GM12891 (cell line): ENCODE measurements at places on chromosomes 16 and 17.
A peak's percentile ranks its signal among the peaks of the same experiment; 100 is the strongest.

DNA sequence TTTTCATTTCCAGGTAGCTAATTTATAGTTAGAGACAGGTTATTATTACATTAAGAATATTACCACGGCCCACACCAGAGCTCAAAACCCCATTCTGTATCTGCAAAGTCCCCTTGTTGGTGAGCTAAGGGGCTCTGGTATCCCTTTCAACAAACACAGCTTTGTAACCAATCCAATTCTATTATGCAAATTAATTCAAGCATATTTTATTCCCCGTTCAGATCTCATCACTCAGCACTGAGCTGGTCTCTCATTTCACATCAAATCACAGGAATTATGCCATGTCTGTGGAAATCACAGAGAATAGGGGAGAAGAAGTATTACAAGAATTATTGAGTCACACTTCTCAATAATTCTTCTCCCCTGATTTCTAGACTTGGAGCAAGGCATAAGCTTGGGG lies 111.7 kb downstream of the CDH11 start:
- no peak for DNase-seq

GRCh38 chr17:40532520-40533253 lies 31.3 kb upstream of the TNS4 start:
- no peak for DNase-seq

GRCh38 chr16:426115-426905 lies 861 bp downstream of the RAB11FIP3 start:
- DNase-seq = no peak

DNA sequence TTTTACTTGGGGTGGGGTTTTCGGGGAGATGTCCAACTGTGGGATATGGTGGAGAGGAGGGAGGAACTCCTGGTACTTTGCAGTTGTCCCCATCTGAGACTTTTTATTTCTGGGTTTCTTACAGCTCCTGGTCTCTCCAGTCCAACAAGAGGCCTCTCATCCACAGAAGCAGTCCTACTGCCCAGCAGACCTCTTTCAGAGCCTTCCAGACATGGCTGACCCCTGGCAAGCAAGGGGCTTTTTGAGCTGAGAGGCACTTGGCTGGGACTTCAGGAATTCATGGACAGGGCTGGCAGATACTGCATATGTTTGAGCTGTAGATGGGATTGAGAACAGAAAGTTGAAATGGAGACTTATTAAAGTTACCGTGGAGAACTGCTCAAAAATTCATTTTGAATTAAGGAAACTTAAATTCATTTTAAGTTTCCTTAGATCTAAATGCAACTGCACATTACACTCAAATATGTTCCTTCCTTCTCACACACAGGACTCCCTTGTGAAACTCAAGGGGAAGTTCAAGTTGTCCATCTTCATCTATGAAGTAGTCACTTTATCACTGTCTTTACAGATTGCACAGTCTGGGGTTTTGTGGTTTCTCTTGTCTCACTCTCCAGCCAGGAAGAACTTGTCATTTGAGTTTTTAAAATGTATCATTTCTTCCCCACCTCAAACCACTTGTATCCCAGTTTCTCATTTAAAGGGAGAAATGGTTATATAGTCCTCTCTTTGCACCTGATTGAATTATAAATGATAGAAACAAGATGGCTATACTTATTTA lies 1.1 kb downstream of the LASP1NB start:
- DNase-seq = no peak

- DNase-seq = no peak
Observed at GRCh38 chr17:64343833-64344637, 46.6 kb downstream of the PECAM1 start.

GRCh38 chr17:51251010-51251409 lies 8.8 kb downstream of the MBTD1 start:
- no peak for DNase-seq

- DNase-seq = no peak
Observed at GRCh38 chr16:19363740-19364139, 53.9 kb upstream of the TMC5 start.

DNA sequence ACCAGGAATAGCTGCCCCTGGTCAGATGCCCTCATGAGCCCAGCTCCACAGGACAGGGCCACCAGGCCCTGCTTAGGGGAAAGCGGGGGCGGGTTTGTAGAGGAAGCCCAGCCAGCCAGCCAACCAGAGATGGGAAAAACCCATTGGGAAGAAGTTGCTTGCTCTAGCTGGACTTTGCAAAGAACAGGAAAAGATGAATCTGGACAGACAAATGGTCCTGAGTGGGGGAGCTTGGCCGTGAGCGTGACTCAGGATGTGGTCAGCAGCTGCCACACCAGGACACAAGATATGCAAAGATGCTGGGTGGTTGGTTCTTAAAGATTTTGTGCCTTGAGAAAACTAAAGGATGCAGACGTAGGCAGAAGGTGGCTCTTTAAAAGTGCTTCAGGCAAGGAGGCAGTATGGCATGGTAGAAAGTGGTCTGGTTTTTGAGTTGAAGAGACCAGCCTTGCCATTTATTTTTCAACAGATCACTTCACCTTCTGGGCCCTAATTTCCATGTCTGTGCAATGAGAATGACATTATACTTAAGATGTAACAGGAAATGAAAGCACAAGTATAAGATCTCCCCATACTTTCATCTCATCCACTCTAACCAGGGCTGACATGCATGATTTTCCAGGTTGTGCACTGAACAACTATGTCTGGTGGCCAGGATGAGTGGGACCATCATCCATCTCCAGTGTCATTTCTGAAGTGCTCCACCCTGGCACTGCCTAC lies 27.8 kb upstream of the HEATR6 start:
- DNase-seq = no peak

- no peak for DNase-seq
Observed at GRCh38 chr17:64447526-64447925, 1.4 kb upstream of the MILR1 start.

DNA sequence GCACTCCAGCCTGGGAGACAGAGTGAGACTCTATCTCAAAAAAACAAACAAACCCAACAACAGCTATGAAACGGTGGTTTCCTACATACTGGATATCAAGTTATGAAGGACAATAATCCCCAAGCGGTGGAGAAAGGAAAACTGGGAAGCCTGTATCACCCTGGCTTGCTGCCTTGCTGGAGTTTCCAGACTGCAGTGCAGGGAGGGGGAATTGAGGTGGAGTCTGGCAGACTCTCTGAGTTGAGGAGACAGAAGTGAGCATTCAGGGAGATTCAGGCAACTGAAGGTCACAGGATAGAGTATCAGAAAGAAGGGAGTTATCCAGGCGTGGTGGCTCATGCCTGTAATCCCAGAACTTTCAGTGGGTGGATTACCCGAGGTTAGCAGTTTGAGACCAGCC lies 11.9 kb downstream of the QRICH2 start:
- no peak for DNase-seq

GRCh38 chr17:81212365-81212764 lies 10.4 kb downstream of the CEP131 start:
- DNase-seq = no peak

GRCh38 chr17:19281161-19281560 lies 44.0 kb downstream of the EPN2 start:
- no peak for DNase-seq

DNA sequence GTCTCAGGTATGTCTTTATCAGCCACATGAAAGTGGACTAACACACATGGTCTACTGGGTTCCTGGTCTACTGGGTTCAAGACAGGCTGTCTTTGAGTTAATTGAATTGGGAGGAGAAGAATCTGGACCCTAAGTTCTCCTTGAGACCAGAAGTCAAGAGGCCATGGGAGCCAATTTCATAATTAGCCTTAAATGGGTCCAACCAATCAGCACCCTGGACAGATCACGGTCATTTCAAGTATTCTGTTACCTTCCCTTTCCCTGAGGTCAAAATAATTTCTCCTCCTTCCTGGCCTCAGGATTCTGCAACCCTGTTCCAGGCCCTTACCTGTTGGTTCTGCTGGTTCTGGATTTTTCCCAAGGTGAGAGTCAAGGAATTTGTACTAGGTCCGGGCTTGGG lies 23.8 kb downstream of the OSBPL7 start:
- DNase-seq = no peak

DNA sequence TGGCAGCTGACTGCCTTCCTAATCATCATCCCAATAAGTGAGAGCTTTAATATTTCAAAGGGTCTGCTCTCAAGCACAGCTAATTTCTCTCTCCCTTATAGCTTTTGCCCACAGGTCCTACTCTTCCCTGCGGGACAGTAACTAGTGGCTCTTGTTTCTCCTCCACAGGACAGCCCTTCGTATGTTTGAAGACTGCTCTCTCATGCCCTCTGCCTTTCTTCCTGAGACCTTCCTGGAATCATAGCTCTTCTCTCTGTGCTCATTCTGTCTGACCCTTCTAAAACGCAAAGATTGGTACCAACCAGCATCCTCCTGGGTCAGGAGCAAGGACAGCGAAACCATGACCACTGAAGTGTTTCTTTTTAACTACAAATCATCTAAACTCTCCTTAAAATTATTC lies 168.9 kb downstream of the GRIN2A start:
- DNase-seq = no peak

GRCh38 chr16:3587547-3588110 lies 10.4 kb upstream of the NLRC3 start:
- peak; percentile 67 for DNase-seq

DNA sequence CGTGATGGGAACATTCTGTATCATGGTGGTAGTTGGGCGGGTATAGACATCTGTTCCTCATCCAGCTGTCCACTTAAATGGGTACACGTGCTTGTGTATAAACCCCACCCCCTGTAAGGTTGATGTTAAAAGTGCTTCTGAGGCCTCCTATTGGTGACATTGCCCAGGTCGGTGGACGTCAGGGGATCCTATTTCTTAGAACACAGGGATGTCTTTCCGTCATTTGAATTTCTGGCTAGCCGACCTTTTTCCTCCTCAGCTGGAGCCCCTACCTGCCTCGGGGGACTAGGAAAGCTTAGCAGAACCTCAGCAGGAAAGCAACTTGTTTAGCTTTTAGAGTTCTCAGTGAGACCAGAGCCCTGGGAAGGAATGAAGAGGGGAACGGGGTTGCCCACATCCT lies 16.6 kb upstream of the CRISPLD2 start:
- DNase-seq = no peak

- DNase-seq = no peak
Observed at GRCh38 chr16:23252310-23252709, 49.8 kb upstream of the SCNN1B start.
